Activated B cell treated with CpG ODN at 0.5 μM for 24 hours (primary cell): ENCODE measurements at places on chromosomes 3 and 15. TPM values are rescaled to one million over a fixed set of nuclear protein-coding genes. Genes with fewer than 3 reads are reported as not detected.

DNA sequence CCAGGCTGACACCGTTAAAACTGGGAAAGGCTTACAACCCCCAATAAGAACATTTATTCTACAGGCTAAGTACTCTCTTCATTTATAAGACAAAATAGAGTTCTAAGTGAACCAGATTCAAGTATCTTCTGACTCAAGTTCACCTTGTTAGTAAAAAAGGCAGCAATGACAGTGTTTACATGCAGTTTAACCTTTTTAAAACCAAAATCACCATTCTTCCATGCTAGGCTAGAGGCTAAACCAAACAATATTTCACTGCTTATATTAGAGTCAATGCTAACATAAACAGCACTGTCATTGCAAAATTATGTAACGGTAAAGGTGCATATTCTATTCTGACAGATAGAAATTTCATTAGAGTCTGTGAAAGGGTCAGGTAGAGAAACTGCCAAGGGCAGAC is 118.0 kb downstream of the FBN1 start:
- no peaks in the 10 kb centered on the region for H3K4me1 ChIP-seq
- no peak overlapping the region for H3K4me3 ChIP-seq
- no peaks in the 10 kb centered on the region for H3K36me3 ChIP-seq

The DUOXA2 gene
- not detected in 2 replicates for total RNA-seq

DNA sequence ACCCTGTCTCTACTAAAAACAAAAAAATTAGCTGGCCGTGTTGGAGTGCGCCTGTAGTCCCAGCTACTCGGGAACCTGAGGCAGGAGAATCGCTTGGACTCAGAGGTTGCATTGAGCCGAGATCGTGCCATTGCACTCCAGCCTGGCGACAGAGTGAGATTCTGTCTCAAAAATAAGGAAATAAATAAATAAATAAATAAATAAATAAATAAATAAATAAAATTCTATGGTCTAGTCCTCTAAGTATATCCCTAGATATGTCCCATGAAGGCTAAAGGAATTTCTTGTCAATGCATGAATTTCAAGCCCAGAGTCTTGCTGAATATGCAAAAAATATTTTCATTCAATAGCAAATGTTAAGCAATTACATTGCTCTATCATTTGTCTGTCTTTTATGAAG is 149.0 kb downstream of the EPHA3 start:
- no peaks in the 10 kb centered on the region for H3K4me1 ChIP-seq
- H3K27ac ChIP-seq, result no peak overlapping the region
- H3K4me3 ChIP-seq, result no peak overlapping the region

GRCh38 chr3:160098926-160099626 is 110.4 kb downstream of the IL12A start:
- H3K27me3 ChIP-seq, result no peaks in the 10 kb centered on the region
- H3K4me1 ChIP-seq, result peaks cover 19% of the 10 kb centered on the region
- no peak overlapping the region for H3K4me3 ChIP-seq
- no peaks in the 10 kb centered on the region for H3K36me3 ChIP-seq
- DNase-seq, result no peak

The CKMT1B gene
- total RNA-seq, result not detected in 2 replicates

DNA sequence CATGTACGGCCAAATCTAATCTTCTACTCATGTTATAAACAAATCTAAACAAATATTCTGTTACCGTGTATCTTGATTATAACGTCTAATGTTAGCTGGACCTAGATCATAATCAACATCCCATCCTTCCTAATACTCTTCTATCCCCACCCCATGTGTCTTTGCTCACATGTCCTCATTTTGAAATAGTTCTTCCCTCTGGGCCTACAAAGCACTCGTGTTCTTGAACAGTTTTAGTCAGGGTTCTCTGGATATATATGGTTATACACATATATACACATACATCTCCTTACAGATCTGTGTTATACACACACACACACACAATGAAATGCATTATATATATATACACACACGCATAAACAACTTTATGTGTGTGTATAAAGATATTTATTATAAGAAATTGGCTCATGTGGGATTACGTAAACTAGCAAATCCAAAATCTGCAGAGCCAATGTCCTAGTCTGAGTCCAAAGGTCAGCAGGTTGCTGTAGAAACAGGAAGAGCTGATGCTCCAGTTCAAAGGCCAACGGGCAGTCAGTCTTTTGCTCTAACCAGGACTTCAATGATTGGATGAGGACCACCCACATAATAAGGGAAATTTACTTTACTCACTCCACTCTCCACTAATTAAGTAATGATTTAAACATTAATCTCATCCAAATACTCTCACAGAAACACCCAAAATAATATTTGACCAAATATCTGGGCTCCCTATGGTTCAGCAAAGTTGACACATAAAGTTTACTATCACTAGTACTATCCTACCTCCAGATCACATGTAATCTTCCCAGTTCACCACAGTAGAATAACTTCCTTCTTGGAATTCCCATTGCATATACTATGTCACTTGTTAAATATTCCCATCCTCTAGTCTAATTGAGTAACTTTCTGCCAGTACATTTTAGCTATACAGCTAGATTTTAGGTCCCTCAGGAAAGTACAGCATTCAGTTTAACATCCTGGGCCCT is 450.0 kb downstream of the ROBO1 start:
- DNase-seq, result no peak
- H3K4me1 ChIP-seq, result no peaks in the 10 kb centered on the region
- H3K27me3 ChIP-seq, result no peaks in the 10 kb centered on the region
- no peak overlapping the region for H3K4me3 ChIP-seq
- H3K36me3 ChIP-seq, result no peaks in the 10 kb centered on the region
- no peak overlapping the region for H3K27ac ChIP-seq

DNA sequence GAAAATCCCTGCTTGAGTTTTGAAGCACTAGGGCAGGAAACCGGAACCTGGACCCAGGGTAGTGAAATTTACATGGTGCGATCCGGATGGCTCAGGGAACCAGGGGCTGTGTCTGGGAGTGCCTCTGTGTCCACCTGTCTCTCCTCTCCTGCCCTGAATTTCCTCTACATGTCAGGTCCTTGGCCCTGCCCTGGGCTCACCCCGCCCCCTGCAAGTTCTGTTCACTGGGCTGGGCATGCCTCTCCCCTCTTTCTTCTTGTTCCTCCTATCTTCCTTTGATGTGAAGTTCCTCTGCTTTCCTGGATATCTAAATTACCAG is 435.9 kb upstream of the RBMS3 start:
- no peak overlapping the region for H3K4me3 ChIP-seq
- H3K4me1 ChIP-seq, result no peaks in the 10 kb centered on the region
- no peak overlapping the region for H3K27ac ChIP-seq
- H3K36me3 ChIP-seq, result no peaks in the 10 kb centered on the region

- H3K27me3 ChIP-seq, result no peaks in the 10 kb centered on the region
- H3K4me3 ChIP-seq, result no peak overlapping the region
- DNase-seq, result no peak
- no peak overlapping the region for H3K27ac ChIP-seq
These were observed 133.4 kb downstream of the CHST2 start for GRCh38 chr3:143252931-143253330.

- H3K4me3 ChIP-seq, result no peak overlapping the region
- no peak for DNase-seq
- H3K4me1 ChIP-seq, result no peaks in the 10 kb centered on the region
- peaks cover 9% of the 10 kb centered on the region for H3K27me3 ChIP-seq
These were observed 27.0 kb downstream of the GPR156 start for GRCh38 chr3:120258009-120258408.

GRCh38 chr3:8713901-8714759 is 19.5 kb upstream of the CAV3 start:
- DNase-seq, result no peak
- no peak overlapping the region for H3K27ac ChIP-seq
- no peaks in the 10 kb centered on the region for H3K4me1 ChIP-seq
- H3K27me3 ChIP-seq, result peaks cover 1% of the 10 kb centered on the region

The ST8SIA2 gene
- not detected in 2 replicates for total RNA-seq

DNA sequence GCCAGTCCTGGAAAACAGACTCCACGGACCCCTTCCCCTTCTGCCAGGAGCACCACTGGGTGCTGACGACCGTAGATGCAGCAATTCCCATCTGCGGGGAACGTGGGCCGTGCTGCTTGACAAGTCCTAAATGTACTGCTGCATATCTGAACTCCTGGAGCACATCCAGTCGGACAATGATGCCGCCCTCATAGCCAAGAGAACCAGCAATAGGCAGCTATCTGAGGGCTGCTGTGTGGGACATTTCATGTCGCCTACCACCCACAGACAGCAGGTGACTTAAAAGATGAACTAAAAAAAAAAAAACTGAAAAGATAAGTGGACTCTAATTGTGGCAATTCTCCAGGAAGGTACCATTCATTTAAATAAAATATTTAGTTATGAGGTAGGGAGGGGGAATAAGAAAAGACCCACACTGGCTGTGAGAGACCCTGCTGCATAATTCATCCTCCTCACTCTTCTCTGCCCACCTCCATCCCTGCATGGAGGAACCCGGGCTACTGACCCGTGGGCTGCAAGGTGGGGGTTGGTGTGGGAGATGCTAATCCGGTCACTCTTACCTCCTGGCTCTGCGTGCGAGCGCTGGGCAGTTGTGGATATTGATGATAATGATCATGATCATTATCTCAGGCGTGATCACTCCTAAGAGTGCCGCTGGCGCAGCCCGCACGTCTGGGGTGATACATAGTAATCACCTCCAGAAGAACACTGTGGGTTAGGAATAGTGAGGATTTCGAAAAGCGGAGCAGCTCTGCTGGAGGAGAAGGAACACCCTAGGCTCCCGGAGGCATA is 28.3 kb downstream of the ALS2CL start:
- H3K27me3 ChIP-seq, result peaks cover 14% of the 10 kb centered on the region
- H3K4me1 ChIP-seq, result peaks cover 8% of the 10 kb centered on the region
- no peaks in the 10 kb centered on the region for H3K36me3 ChIP-seq
- no peak overlapping the region for H3K27ac ChIP-seq
- no peak overlapping the region for H3K4me3 ChIP-seq
